Stimulated activated CD8-positive, alpha-beta memory T cell treated with anti-CD3 and anti-CD28 coated beads, Interleukin-4, amount 100 ng/mL, for 4 hours (primary cell): ENCODE measurements at places on chromosomes 3 and 15.

- no peak for DNase-seq
These were observed 224.3 kb upstream of the SOX2 start for GRCh38 chr3:181487236-181487978.

- no peak for DNase-seq
These were observed 20.2 kb downstream of the INSYN1 start for GRCh38 chr15:73732930-73733329.

GRCh38 chr3:197750396-197750831, 731 bp downstream of the FYTTD1 start:
- no peak for DNase-seq

- no peak for DNase-seq
These were observed 109.3 kb downstream of the KCNMB2 start for GRCh38 chr3:178645503-178645902.

GRCh38 chr3:62261121-62261520, 112.2 kb downstream of the FEZF2 start:
- DNase-seq, result no peak

GRCh38 chr3:26118165-26118564, 328.3 kb downstream of the OXSM start:
- no peak for DNase-seq

DNA sequence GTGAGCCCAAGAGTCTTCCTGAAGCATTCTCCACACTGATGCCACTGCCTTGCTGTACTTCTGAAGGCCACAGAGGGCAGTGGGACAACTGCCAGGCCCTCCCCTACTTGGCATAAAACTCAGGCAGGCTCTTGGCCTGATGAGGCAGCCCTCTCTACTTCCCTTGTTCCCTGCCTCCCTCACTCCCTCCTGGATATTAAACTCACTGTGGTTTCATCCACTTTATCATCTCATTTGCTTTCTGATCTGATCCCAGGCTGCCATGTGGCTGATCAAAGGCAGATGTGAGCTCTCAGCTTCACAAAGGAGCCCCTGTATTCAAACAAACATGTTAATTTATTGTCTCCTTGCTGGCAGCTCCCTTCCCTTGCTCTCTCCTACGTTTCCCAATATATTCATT, 533.5 kb downstream of the IGSF11 start:
- no peak for DNase-seq

DNA sequence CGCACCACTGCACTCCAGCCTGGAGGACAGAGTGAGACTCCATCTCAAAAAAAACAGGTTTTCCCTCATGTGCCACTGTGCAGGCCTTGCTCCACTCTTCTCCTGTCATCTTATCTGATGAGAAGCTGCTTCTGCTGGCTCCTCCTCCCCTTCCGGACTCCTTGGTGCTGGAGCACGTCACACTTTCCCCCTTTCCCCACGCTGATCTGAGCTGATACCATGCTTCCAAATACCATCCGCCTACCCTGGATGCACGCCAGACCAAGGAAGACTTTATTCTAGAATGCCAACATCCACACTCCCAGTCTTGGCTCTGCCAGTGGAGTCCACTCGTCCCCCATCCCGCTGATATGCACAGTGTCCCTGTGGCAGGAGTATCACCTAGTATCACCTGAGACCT, 31.3 kb downstream of the HOMER2 start:
- DNase-seq, result no peak

GRCh38 chr3:150333477-150333876, 74.6 kb upstream of the TSC22D2 start:
- no peak for DNase-seq

DNA sequence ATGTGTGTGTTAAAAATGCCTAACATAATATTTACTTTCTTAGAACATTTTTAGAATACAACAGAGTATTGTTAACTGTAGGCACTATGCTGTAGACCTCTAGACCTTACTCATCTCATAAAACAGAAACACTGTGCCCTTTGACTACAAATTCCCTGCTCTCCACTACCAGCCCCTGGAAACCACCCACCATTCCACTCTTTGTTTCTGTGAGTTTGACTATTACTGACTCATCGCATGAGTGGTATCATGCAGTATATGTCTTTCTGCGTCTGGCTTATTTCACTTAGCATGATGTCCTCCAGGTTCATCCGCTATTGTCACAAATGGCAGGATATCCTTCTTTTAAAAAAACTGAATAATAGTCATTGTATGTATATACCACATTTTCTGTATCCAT, 216.7 kb upstream of the CFAP20DC start:
- DNase-seq, result no peak

DNA sequence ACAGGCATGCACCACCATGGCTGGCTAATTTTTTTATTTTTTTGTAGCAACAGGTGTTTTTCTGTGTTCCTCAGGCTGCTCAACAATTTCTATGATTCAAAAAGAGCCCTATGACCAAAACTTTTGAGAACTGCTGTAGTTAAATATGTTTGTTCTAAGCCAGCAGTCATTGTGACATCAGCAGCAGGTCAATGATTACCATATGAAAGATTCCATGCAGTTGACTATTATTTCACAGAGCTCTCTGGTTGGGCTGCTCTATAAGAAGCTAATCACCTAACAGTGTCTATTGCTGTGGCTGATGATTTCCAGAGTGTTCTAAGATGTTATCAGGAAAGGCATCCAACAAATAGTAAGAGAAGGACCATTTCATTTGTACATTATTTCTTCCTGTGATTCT, at the start of gene CCDC54:
TSS of gene CCDC54 (plus strand) at position 289 of the 400 bp plus-strand sequence. CDS start 149 bp downstream, outside the sequence.
- no peak for DNase-seq

GRCh38 chr3:32882189-32882588, 64.4 kb downstream of the TRIM71 start:
- DNase-seq, result no peak

GRCh38 chr3:16349986-16350596, 85.1 kb downstream of the OXNAD1 start:
- no peak for DNase-seq

DNA sequence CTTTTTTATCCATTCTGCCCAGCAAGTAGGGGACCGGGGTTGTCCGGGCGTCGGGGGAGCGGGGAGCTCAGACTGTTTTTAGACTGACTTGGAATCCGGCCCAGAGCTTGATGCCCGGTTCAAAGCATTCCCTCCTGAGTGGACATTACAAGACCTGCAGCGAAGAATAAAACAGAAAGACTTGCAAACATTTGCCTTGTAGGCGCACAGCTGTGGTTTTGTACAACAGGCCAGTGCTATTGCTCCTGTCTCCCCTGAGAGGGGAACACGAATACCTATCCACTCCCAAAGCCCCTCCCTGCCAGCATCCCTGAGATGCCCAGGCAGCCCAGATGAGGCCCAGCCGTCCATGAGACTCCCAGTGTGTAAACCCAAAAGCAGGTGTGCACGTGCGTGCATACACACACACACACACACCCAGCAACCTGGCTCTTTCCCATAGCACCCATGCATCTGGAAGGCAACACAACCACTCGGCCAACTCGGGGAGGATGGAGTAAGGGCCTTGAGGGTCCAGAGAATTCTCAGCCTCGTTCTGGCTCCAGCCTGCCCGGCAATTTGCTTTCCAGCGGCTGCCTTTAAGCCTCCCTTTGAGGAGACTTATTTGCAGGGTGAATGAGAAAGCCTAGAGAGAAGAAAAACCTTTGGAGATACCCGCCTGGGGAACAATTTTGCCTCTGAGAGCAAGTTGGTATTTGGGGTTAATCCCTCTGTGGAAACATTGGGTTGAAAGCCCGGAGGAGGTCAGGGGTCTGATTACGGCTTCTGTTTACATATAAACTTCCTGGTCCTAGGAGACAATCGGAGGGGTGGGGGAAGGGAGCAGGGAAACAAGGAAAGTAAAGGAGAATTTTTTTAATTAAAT, 161.0 kb upstream of the HES1 start:
- no peak for DNase-seq

GRCh38 chr15:91892436-91892835, 38.9 kb downstream of the SLCO3A1 start:
- no peak for DNase-seq

DNA sequence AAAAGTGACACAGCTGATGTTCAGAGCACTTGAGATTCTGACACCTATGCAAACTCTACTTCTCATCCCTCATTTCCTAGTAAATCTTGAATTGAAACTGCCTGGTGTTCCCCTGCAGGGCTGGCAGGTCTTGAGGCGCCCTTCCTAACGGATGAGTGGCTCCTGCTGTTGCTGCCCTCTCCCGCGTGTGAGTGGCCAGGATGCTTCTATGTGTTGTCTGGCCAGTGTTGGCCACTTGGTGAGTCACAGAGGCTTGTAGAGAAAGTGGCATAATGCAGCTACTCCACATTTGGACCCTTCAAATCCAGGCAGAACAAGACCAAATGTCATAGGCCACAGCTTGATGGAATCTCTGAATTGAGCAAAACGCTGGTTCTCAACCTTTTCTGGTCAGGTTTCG, 63.6 kb downstream of the MOBP start:
- no peak for DNase-seq

DNA sequence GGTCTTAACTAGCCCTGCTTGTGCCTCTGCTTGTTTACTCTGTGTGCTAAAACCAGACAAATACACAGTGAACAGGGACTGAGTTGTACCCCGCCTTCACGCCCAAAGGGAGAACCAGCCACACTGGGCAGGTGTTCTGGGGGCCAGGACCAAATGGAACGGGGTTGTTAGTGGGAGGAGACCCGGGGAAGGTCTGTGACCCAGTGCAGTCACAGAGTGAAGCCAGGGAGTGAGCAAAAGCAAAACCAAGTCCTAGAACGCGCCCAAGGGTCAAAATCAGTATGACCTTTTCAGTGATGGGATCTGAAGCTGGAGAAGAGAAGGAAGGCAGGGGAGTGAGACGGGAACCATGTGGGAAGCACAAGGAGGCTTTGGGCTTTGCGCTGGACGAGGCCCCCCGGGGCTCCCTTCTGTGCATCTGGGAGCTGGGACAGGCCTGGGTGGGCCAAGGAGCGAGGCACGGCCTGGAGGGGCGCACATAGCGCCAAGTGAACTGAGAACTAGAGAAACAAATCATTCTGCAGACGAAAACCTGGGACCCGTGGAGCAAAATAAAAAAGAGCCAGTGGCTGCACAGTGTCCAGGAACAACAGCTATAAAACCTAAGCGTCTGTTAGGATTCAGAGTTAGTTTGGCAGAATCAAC, 78.3 kb upstream of the ALDH1A3 start:
- no peak for DNase-seq

DNA sequence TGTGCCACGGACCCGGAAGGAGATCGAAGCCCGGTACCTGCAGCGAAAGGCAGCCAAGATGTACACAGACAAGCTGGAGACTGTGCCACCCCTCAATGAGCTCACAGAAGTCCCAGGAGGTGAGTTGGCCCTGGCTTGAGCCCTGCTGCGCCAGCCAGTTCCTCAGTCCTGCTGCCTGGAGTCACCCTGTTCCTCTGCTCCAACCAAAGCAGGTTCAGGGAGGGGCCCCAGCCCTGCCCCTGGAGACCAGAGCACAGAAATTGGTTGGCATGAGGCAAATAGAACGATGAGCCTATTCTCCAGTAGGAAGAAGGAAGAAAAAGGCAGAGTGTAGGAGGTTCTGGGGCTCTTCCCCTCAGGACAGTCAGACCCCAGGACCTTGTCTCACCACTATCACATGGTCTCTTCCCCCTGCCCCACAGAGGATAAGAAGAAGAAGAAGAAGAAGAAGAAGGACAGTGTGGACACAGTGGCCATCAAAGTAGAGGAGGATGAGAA, 8.0 kb downstream of the TMIE start:
- DNase-seq, result no peak

GRCh38 chr3:176920766-176921160, 276.5 kb downstream of the TBL1XR1 start:
- DNase-seq, result no peak

DNA sequence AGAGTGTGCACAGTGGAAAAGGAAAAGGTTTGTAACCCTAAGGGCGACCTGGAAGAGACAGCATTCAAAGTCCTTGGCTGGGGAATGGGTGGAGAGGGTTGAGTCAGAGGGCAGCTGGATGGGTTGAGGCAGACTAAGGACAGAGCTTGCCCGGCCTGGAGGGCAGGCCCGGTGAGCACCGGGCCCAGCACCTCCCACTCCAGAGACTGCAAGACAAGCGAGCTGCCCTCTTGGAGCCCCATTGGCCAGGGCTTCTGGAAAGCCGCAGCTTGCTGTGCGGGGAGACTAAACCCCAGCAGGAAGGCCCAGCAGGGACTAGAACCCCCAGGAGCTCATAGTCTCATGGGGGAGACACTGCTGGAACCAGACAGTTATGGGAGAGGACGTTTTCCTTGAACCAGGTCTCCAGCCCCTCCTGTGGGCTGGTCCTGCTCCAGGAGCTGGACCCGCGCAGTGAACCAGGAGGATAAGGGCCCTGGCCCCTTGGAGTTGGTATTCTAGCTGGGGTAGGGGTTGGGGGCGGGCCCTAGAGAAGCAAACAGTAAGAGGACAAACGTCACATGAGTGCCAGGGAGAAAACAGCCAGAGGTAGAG, 59.1 kb downstream of the RGMA start:
- no peak for DNase-seq

DNA sequence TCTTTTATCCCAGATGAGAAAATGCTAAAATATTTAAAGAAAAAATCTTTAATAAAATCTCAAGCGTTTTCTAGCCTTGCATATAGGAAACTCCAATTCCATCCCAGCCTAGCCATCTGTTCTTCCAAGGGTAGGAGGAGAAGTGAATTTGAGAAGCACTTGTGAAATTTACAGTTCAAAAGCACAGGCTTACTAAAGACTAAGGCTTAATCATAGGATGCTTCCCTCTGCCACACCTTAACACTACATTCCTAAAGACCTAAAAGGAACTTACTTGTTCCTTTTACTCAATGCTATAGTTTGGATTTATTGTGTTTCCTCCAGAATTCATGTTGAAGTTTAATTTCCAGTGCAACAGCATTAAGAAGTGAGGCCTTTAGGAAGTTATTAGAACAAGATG, 764.8 kb upstream of the CADM2 start:
- DNase-seq, result no peak

GRCh38 chr3:59245859-59246501, 196.2 kb upstream of the CFAP20DC start:
- DNase-seq, result no peak

DNA sequence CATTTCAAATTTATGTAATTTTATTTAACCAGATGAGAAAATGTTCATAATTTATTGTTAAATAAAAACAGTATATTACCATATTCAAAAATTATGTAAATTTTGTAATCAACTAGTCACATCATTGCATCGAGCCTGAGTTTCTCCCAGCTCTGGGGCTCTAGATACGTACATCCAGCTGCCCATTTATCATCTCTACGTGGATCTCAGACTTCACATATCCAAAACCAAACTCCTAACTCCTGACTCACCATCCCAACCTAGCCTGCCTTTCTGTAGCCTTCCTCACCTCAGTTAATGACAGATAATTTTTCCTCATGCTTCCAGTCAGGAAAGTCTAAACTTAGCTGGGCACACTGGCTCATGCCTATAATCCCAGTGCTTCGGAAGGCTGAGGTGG, 194.8 kb downstream of the SSR3 start:
- no peak for DNase-seq

- DNase-seq, result no peak
These were observed 431.1 kb downstream of the WDR72 start for GRCh38 chr15:53328341-53328740.

GRCh38 chr3:19347671-19348070, 199.4 kb downstream of the KCNH8 start:
- DNase-seq, result no peak

- no peak for DNase-seq
These were observed 138.3 kb downstream of the CCNL1 start for GRCh38 chr3:157021679-157022078.

- no peak for DNase-seq
These were observed 402 bp downstream of the WWTR1 start for GRCh38 chr3:149657321-149657925.
